ENCODE measurements at places on chromosomes 3 and 15. TPM values are rescaled to one million over a fixed set of nuclear protein-coding genes. Genes with fewer than 3 reads are reported as not detected.

The CYP1A2 gene
- total RNA-seq: not detected

DNA sequence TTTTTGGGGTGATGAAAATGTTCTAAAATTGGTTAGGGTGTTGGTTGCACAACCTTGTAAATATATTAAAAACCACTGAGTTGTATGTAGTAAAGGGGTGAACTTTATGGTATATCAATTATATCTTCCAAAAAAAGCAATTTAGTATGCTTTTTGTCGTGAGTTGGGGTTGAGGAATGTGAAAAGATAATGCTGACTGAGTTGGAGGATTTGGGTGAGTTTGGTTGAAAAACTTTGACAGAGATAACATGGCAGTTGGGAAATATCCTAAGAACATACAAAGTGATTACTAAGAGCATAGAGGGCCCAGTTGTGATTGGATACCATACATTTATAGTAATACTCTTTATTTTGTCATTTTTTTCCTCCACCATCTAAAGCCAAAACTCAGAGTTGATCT is 33.6 kb downstream of the HMG20A start:
- no peak for DNase-seq

GRCh38 chr15:78642331-78642730 is 1.3 kb upstream of the CHRNB4 start:
- DNase-seq: peak; percentile 56

DNA sequence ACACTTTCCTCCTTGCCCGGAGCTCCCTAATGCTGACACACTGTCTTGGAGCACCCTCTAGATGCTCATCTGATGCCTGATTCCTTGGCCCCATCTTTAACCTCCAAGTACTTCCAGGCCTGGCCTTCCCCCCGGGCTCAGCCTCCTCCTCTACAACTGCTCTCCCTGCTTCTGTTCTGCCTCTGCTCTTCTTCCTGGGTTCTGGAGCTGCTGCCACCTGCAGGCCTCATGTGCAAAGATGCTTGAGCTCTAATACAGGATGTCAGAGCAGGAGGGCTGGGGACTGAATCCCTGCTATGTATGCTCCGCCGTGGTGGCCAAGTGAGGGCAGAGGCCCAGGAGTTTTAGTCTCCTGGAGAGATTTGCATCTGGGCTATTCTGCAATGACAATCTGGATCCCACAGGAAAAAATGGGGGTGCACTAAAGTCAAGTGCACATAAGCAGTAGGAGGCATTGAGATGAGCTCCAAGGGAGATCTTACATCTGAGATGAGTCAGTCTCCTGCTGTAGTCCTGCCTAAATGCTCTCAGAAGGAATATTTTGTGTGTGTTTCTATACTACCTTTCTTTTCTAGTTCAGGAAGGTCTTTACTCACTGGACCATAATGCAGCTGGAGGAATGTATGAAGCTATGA is 296.3 kb downstream of the UACA start:
- DNase-seq: peak; percentile 87

DNA sequence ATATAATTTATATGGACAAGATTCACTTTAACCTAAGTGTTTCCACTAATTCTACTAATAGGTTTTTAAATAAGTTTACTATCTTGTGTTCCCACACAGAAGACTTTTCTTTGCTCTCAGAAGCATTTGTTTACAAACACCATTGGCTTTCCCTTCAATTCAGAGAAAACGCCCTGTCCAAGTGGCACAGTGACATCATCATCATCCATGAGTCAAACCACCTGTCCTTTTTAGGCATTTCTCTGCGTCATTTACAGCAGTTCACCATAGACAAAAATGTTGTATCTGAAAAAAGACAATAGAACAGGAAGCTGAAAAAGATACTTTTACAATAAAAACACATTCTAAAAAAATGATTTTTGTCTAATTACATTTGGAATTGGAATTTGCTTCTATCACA is 9.3 kb upstream of the BCL2L10 start:
- no peak for DNase-seq

DNA sequence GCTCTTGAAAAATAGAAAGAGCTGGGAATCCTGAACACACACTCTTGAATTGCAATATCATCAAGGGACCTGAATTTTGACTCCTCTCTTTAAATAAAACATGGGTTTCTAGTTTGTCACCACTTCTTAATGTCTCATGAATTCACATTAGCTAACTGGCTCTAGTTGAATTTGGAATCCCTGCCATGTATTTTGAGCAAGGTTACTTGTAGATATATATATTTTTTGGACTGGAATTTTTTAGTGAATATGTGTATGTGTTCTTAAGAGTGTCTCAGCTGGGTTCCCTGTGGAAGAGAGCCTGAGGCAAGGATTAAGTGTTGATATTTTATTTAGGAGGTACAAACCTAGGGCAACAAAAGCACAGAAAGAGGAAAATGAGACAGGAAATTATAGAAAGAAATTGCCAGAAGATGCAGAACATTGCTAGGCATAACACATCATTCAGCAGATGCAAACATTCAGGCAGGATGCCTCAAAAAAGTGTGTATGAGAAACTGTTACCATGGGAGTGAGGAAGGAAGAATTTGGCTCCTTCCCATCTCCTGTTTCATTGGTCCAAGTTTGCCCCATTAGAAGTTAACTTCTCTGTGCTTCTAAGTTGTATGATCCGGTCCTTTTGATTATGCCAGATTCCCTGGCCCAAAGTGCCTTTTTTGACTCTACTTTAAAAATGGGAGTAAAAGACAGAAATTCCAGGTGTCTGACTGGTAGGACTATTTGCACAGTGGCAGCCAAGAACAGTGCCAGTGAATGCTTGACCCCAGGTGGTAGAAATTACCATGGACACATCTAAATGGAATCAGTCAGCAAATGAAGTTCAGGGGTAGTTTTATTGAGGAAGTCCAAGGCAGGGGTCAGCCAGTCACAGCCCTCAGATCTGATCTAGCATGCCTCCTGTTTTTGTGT is 253.7 kb upstream of the TGFBR2 start:
- no peak for DNase-seq
